ENCODE measurements at places on chromosomes 4 and X.

DNA sequence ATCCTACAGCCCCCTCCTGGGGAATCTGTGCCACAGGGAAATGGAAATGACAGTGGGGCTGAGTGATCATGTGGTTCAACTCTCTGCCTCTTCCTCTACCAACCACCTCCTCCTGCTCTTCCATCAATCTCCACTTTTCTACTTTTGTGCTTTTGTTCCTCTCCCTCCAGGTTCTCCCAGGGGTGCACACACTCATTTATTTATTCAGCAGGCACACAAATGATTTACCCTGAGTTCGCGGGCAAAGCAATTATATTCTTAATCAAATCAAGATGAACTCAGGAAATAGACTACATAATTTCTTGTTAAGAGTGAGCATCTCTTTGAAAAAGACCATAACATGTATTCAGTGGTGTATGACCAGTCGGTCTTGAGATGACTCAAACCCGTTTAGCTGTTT is 69.2 kb downstream of the VCX3A start:
- DNase-seq = no peak

DNA sequence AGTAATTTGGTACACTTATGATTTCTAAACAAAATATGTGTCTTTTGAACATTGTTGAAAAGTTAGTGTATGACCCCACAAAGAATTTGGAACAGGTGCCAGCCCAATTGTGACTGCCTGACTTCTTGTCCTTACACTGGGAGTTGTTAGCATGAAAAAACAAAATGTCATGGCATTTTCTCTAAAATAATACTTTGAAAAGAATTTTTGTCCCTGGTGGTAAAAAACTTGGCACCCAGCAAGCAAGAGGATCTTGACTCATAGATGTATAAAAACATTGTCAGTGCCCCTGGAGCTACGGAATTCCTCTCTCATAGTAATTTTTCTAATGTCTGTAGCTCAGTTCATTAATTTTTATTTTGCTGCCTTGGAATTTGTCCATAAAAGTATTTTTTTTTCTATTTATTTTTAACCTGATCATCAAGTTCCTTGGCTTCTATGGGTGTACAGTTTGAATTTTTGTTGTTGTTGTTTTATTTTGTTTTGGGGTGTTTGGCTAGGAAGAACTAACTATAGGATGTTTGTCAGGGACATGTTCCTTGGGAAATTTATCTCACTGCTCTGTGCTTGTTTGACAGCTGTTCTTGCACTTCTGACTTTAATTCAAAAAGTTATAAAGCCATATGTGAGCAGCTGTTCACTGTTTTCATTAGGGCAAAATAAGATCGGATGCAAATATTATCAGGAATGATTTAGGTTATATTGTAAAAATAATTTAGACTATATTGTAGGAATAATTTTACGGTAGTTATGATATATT is 95.4 kb upstream of the NUDT6 start:
- peak; percentile 84 for DNase-seq

DNA sequence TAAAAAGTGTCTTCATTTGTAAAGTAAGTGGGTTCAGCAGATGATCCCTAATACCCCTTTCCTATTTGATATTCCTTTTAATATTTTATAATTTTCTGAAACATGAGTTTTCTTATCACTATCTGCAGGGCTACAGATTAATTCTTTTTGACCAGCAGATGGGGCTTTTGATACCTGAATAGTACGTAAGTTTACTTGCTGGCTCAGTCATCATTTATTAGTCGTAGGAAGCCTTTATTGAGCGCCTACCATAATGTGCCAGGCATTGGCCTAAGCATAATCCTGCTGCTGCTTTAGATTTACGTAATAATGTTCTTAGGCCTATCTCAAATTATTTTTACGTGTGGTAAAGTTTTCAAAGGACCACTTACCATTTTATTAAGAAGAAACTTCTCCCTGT is 33.1 kb downstream of the OSTC start:
- peak; percentile 19 for DNase-seq

GRCh38 chrX:94743478-94743877 is 1069.5 kb downstream of the FAM133A start:
- no peak for DNase-seq

GRCh38 chr4:21454201-21454600 is 494.4 kb downstream of the KCNIP4 start:
- DNase-seq = peak; percentile 7

- DNase-seq = no peak
Observed at GRCh38 chr4:164210377-164210776, 543.6 kb upstream of the SMIM31 start.

GRCh38 chrX:133090236-133090809 is 6.6 kb downstream of the USP26 start:
- no peak for DNase-seq

DNA sequence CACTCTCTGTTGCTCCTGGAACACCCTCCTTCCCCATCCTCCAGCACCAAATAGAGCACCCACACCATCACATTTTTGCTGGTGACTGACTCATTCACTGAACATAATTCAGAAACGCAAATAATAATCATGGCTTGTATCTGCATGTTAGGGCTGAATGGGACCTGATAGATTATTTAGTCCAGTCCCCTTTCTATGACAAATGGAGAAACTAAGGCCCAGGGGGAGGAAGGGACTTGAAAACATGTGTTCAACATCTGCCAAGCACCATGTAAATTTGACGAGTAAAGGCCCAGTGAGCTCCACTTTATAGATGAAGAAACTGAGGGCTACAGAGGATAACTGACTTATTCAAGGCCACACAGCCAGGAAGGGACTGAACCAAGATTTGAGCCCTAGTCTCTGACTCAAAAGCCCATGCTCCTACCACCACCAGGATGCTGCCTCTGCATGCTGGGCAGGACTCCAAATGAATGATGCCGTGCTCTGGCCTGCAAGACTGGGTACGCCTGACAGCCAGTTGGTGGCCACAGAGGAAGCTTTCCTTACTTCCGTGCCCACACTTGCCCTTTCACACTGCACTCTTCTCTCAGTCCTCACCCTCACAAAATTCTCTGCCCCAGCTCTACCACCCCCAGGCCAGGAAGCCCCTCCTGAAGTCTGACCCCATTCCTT is 133.3 kb upstream of the PJA1 start:
- no peak for DNase-seq

DNA sequence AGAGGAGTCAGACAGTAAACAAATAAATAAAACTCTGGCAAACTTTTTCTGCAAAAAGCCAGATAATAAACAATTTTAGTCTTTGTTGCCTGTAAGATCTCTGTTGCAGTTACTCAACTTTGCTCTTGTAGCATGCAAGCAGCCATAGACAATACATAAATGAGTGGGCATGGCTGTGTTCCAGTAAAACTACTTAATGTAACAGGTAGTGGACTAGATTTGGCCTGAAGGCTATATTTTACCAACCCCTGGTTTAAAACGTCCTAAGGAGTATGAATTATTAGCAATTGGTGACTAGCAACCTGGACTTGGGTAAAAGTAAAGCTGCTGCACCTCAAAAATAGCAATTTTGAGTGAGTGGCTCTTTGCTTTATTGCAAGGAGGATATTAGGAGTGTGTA is 30.9 kb downstream of the SLAIN2 start:
- no peak for DNase-seq

GRCh38 chrX:44935172-44935571 is 62.2 kb downstream of the KDM6A start:
- no peak for DNase-seq

GRCh38 chr4:156638334-156638733 is 333.3 kb downstream of the PDGFC start:
- no peak for DNase-seq

DNA sequence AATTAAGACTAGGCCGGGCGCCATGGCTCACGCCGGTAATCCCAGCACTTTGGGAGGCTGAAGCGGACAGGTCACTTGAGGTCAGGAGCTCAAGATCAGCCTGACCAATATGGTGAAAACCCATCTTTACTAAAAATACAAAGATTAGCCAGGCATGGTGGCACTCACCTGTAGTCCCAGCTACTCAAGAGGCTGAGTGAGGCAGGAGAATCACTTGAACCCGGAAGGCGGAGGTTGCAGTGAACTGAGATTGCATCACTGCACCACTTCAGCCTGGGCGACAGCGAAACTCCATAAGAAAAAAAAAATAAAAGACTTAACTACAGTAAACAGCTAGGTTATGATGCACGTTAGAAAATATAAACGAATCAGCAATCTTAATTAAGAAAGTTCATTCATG is 216.0 kb upstream of the TEX13C start:
- no peak for DNase-seq

DNA sequence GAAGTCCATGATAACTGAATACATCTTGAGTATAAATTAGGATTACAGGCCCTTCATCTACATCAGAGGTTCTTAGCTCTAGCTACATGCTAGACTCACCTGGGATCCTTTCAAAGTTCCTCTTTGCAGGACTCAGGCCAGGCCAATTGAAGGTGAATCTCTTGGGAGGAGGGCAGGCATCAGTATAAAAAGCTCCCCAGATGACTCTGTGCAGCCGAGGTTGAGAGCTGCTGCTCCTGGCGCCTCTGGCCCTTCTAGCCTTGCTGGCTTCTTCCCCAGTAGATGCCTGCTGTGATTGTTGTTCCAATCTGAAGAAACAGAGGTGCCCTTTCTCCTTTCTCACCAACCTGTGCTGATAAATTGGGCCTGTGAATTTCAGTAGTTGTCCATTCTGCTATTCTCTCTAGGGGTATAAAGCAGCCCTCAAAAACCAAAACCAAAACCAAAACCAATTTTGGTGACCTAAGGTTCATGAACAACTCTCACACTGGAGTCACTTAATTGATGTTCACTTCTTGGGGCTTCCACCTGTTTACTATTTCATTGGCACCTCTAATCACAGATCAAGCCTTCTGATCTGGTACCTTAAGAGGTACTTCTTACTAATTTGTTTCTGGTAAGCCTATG is 78.7 kb downstream of the SUPT20HL2 start:
- no peak for DNase-seq

GRCh38 chrX:120474085-120474484 is 5.0 kb upstream of the LAMP2 start:
- no peak for DNase-seq

DNA sequence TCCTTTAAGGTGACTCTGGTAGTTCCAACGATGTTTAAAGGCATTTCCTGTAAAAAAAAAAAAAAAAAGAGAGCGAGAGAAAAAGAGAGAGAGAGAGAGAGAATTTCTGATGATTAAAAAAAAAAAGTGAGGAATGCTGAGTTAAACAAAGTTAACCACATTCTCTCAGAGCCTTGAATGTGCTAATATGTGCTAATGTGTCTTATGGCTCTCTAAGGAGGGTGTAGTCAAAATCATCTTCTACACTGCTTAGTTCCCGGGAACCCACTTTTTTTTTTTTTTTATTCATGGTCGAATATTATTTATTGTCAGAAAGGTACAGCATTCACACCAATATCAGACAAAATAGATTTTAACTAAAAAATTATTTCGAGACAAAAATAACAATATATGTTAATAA is 111.7 kb downstream of the SNCA start:
- no peak for DNase-seq

GRCh38 chrX:48083212-48083611 is 11.8 kb upstream of the ZNF630 start:
- peak; percentile 1 for DNase-seq

DNA sequence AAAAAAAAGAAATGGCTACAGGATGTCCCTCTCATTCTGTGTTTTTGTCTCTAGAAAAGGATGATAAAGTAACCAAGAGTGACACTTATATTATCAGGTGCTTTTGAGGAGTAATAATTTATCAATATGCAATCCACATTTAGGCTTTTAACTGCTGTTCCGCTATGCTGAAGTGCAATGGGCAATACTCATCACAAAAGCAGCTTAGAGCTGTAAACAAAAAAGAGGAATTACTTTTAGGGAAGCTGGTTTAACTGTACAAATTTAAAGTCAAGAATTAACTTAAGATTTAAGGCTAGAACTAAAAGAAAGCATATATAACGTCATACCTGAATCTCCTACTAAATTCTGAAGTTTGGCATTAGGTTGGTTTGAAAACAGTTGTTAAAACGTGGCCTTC is 93.5 kb upstream of the DDX3X start:
- no peak for DNase-seq

GRCh38 chr4:188305690-188306089 is 166.4 kb downstream of the TRIML1 start:
- DNase-seq = no peak

GRCh38 chrX:119516157-119516702 is 48.0 kb downstream of the SLC25A5 start:
- peak; percentile 43 for DNase-seq

DNA sequence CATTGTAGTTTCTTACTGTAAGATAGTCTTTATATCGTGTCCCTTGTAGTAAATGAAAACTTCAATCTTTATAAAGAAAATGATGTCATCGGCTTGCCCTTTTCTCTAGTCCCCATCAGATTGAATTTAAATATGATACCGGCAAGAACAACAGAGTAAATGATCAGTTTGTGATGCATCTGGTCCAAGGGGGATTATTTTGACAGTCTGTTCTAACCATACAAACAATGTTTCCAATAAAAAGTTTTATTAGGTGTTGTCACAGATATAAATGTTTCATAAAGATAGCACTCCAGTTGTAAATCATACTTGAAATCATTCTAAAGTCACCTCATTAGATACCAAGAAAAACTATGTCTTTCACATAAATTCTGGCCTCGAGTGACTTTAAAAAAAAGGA is 72.3 kb downstream of the SLC9A6 start:
- no peak for DNase-seq

GRCh38 chr4:153434190-153434589 is 32.0 kb upstream of the TMEM131L start:
- no peak for DNase-seq

- no peak for DNase-seq
Observed at GRCh38 chrX:42495139-42495538, 282.8 kb downstream of the PPP1R2C start.

DNA sequence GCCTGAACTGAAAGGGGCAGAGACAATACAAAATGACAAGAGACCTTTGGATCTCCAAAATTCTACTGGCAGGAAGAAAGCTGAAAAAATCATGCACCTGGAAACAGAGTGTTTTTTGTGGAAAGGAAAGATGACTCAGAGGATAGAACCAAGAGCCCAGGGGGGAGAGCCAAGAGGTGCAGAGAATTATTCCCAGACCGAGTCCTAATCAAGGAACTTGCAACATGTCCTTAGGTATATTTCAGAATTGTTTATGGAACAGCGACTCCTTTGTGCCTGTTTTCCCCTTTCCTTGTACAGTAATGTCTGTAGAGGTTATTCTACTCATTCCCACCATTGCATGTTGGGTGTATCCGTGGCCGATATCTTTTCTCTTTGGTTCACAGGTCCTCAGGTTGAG is 71.7 kb downstream of the YIPF6 start:
- no peak for DNase-seq

DNA sequence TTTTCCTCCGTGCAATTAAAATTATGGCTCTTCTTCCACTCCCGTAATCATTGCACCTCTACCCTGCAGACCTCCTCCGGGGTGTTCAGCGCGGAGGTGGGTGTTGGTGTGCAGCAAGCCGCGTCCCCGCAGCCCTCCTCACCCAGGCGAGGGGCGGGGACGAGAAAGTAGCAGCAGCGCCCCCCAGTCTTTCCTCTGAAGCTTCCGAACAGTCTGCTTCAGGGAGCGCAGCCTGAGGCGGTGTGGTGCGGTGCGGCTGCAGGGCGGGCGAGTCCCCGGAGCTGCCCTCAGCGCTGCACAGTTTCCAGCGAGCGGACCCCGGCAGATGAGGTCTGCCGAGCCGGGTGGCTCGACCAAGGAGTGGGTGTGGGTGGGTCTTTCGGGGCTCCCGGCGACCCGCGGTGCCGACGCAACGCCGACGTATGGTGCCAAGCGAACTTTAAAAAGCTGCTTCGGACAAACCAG is at the start of gene FRAS1:
Gene FRAS1, plus strand, starts transcription at position 189 of the 465 bp plus-strand sequence. CDS start 687 bp downstream, outside the sequence.
- no peak for DNase-seq
